ENCODE measurements at places on chromosomes 1 and 21.

DNA sequence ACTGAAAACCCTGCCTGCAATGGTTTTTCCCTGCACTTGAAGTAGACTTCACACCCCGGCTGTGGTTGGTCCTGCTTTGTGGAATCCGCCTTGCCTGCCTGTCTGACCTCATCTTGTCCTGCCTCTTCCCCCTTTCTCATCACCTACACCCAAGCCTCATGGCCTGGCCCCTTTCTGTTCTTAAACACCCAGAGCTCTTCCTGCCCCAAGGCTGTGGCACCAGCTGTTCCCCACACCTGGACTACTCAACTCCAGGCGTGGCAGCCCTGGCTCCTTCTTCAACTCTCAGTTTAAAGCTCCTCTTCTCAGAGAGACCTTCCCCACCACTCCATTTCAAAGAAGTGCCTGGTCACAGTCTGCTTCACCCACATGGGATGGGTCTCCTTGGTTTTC lies 27.0 kb downstream of the KIAA1614 start:
- no peak for DNase-seq

- DNase-seq: no peak
These were observed 373.0 kb upstream of the ADAMTS5 start for GRCh38 chr21:27339902-27340301.

DNA sequence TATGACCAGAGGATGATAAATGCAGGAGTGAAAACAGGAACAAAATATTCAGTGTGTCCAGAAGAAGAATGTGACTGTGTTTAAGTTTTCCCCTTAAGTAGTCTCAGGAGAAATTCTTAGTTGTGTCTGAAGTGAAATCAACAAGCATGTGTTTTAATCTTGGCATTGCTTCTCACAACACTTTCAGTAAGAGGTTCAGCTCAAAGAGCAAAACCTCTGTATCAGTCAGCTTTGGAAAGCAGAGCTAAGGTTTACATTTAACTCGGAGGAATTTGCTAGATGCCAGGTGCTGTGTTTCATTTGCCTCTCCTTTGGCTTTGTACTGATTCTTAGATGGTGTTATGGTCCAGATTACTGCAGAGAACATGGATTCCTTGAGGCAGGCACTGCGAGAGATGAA lies 28.6 kb downstream of the CC2D1B start:
- DNase-seq: no peak

DNA sequence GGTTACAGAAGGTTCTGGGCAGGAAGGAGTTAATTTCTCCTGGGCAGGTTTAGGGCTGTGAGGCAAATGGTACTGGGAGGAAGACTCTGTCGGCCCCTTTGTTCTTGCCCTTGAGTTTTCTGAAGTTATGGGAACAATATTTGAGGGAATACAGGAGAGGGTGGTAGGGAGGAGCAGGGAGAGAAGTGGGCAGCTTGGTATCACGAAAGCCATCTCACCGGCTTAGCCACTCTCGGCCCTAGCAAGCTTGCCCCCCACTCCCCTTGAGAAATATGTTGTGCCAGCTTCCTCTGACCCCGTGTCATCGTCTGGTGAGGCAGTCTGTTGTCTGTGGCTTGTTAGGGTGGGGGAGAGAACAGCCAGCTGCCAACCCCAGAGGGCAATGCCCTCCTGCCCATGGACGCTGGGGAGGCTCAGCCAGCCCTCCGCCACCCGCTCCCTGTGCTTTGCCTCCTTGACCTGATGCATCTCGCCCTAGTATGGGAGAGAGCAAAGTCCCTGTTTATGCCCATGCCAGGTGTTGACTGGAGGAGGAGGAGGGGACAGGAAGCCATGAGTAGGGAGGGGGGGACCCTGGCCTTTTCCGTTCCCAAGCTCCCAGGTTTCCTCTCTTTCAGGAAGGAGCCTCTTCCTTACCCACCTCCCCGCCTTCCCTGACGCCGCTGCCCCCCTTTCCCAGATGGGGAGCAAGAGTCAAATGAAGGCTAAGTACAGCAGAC lies 1.2 kb downstream of the EFNA1 start:
- DNase-seq: peak; percentile 15

GRCh38 chr1:223161321-223161720 lies 18.3 kb upstream of the TLR5 start:
- no peak for DNase-seq
